NB4 (cell line): ENCODE measurements at places on chromosomes 5 and 9.

- no peak for DNase-seq
Observed at GRCh38 chr5:153237671-153238332, 252.7 kb upstream of the GRIA1 start.

GRCh38 chr5:14011089-14012020 lies 66.9 kb upstream of the DNAH5 start:
- peak; percentile 86 for DNase-seq

DNA sequence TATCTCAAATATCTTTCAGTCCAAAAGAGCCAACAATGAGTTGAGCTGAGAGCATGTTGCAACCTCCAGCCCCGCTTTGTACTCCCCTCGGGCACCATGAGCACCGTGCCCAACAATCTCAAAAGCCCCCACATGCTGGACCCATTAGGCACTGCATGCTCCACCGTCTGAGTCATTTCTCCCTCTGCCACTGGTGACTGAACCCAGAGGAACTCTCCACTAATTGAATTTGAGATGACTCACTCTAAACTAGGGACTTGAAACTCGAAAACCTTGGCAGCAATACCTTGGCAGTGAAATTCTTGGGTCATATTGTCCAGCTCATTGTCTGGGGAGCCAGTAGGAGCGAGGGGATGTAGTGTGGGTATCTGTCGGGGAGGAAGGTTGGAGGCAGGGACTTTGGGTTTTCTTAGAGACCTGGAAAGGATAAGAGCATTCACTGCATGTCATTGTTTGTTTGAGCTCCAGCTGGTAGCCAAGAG lies 49.9 kb upstream of the SLIT3 start:
- DNase-seq, result peak; percentile 41

GRCh38 chr5:126138281-126138931 lies 284.8 kb upstream of the GRAMD2B start:
- DNase-seq, result no peak

DNA sequence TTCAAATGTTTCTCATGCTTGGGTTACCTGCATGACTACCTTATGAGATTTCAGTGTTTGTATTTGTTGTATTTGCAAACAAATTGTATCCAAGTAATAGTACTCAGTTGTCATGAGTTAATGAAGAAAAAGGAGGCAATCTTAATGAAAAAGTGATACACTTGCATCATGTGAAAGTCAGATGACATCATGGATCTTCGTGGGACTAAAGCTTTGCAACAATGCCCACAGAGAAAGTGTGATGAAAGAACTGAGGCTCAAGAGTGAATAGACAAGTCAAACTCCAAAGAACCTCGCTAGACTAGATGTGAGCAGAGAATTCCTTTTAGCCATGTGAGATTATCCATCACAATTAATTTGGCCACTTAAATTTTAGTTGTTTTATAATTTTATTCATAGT lies 75.4 kb upstream of the ADRB2 start:
- DNase-seq, result peak; percentile 43

GRCh38 chr5:68392617-68393016 lies 177.1 kb downstream of the PIK3R1 start:
- no peak for DNase-seq

GRCh38 chr5:68500813-68501212 lies 285.3 kb downstream of the PIK3R1 start:
- DNase-seq, result no peak

- peak; percentile 80 for DNase-seq
Observed at GRCh38 chr5:17343675-17344074, 126.2 kb downstream of the BASP1 start.

DNA sequence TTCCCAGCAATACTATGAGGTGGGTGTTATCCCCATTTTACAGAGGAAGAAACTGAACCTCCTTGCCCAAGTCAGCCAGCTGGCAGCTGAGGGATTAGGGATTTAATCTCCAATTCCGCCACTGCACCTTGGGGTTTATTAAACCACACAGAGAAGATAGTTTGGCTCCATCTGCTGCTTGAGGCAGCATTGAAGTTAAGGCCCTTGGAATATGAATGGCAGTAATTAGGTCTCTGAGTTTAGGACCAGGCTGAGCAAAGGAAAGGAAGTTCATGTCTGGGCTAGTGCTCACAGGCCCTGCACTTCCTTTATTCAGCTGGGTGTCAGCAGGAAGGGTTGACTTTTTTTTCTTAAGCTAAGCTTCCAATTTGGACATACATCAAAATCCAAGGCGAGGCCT lies 86.9 kb upstream of the GDNF start:
- DNase-seq, result peak; percentile 4

GRCh38 chr5:102971676-102972293 lies 148.2 kb downstream of the GIN1 start:
- DNase-seq, result peak; percentile 16

DNA sequence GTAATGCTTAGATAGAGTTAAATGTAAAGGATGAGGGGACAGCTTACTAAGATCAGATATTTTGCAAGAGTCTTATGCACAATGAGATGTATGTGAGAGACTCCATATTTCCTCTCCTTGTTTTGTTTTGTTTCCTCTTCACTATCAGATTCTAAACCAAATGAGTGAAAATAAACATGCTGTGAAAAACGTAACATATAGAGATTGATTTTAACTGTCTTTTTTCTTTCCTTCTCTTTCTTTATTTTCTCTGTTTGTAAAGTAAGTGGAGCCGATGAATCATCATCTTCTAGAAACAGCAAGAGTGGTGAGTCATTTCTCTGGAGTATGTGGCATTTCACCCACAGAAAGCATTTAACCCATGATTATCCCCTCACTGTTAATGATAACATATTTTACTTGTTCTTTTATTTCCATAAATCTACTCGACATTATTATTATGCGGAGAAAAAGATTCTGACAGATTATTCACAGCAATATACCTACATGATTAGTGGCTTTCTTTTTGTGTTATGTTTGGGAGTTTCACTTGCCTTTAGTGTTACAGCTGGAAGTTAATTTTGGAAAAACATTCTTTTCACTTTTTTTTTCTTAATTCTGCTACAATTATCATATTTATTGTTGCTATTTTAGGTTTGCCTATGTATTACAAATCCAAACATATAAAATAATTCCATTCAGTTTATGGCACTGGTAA lies 2.1 kb upstream of the ANXA1 start:
- peak; percentile 74 for DNase-seq

GRCh38 chr5:55679556-55679955 lies 32.6 kb downstream of the SLC38A9 start:
- DNase-seq, result no peak

DNA sequence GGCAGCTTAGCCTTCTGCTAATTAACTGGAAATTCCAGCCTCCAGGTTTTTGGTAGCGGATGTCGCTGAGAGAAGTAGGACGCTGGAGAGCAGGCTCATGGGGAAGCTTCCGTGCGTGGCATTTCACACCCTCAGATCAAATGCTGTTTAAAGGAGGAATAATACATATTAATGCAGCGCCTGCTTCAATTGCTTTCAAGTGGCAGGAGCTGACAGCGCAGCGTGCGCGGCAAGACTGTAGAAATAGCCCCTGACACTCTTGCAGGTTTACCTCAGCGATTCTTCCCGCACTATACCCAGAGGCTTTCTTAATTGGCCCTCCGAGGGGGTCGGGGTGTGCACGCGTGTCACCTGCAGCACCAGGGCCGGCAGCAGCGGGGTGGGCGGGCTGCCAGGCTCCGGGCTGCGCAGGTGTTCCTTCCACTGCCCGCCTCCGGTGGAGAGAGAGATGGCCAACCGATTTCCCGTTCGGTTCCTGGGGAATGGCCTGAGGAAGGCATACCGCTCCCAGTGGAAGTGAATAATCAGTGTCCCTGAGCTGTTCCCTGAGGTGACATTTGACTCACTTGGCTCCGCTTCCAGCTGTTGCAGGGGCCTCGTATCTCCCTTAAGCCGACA lies 427.9 kb downstream of the KCTD16 start:
- DNase-seq, result no peak

DNA sequence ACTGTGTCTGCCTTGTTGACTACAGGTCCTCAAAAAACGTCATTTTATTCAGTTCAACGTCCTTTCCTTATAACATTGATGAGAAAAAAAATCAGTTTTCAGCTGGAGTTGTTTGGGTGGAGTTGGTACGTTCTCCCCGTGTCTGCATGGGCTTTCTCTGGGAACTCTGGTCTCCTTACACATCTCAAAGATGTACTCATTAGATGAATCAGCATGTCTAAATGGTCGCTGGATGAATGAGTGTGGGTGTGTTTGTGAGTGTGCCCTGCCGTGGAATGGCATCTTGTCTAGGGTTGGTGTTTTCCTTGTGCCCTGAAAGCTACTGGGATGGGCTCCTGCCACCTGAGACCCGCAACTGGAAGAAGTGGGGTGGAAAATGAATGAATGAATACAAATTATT lies 30.1 kb downstream of the EGR1 start:
- no peak for DNase-seq

GRCh38 chr9:126674365-126675146 lies 60.8 kb downstream of the LMX1B start:
- DNase-seq, result no peak

DNA sequence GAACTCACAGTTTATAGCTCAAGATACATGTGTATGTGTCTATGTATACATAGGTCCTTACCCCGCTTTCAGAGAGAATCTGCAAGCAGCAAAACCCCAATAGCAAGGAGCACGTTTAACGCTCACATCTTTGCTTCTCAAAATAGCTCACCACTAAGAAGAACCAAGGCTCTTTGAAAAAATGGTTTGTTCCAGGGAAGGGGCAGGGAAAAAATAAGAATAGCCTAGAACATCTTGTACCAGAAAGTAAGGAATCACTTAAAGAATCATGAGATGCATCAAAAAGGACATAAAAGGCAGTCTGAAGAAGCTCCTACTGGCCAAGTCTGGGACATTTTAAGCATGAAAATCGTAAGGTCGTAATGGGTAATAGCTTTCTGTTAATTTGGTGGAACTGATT lies 196.4 kb downstream of the FSTL4 start:
- no peak for DNase-seq

GRCh38 chr5:109996246-109996645 lies 306.5 kb downstream of the MAN2A1 start:
- no peak for DNase-seq

DNA sequence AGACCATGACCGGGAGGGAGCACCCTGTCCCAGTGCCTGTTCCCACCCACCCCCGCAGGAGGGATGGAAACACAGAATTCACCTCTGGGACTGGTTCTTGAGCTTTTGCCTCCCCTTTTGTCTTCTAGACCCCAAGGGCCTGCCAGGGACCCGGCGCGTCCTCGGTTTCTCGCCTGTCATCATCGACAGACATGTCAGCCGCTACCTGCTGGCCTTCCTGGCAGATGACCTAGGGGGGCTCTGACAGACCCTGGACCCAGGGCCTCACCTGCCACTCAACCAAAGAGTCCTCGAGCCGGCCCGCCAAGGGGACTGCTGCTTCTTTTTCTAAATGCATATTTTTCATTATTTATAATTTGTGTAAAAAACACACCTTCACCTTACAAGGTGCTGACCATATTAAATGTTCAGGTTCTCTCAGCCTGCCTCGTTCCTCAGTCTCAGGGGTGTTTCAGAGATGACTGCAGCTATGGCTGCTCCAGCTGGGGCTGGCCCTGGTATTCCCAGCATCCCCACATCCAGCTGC lies 16.9 kb downstream of the CARD19 start:
- DNase-seq, result no peak

GRCh38 chr9:84296146-84296843 lies 44.3 kb downstream of the SLC28A3 start:
- DNase-seq, result peak; percentile 46

- no peak for DNase-seq
Observed at GRCh38 chr5:64688391-64688790, 1.9 kb upstream of the SHISAL2B start.

DNA sequence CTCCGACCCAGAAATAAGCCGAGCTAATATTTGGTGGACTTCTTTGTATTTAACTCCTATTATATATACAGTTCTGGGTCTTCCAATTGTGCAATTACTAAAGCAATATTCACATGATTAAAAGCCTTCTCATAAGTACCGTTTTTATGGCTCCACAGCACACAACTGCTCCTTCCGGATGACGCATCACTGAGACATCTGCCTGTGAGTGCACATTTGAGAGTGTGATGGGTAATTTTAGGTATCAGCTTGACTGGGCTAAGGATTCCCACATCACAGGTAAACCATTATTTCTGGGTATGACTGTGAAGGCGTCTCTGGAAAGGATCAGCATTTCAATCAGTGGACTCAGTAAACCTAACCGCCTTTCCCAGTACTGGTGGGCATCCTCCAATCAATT lies 77.5 kb upstream of the SYK start:
- DNase-seq, result no peak

- no peak for DNase-seq
Observed at GRCh38 chr5:6829150-6829784, 116.0 kb downstream of the TENT4A start.

DNA sequence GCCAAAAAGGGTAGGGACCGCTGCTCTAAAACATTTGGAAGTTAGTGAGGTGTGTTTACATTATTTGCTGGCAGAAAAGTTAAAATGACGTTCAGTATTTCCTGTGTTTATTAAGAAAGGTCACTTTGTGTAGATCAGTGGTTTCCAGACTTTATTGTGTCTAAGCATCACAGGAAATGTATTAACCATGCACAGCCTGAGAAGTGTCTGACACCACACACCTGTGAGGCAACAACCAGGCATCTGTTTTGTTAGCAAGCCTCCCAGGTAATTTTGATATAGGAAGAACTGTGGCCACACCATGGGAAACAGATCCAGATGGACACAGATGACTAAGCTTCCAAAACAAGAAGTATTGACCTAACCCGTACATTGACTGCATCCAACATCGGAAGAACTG lies 12.0 kb downstream of the TTC1 start:
- DNase-seq, result no peak

DNA sequence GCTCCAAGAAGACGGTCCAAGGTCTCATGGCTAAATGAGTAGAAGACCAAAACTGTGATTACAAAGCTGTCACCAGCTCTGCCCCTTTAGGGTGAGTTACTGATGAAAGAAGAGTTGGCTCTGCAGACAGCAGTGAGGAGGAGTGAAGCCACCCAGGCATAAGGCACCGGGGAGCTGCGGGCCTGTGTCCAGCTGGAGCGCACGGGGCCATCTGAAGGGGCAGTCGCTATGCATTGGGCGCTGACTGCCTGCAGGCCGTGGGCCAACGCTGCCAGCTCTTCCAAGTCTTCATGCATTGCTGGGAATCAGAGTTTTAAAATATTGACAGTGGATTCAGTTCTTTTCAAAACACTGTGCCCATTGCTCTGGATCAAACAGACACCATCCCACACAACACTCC lies 70.3 kb downstream of the DAPK1 start:
- no peak for DNase-seq

GRCh38 chr5:17666726-17667235 lies 32.5 kb downstream of the TAF11L14 start:
- DNase-seq, result no peak

- DNase-seq, result no peak
Observed at GRCh38 chr5:58107704-58108103, 352.2 kb downstream of the PLK2 start.
